ENCODE measurements at places on chromosomes 7 and 10.

DNA sequence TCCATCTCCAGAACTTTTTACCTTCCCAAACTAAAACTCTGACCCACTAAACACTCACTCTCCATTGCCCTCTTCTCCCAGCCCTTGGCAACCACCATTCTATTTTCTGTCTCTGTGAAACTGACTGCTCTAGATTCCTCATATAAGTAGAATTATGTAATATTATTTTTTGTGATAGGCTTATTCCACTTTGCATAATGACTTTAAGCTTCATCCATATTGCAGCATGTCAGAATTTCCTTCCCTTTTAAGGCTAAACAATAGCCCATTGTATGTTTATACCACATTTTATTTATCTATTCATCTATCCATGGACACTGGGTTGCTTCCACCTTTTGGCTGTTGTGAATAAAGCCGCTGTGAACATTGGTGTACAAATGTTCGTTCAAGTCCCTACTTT, 308.8 kb downstream of the RNLS start:
- no peak overlapping the region for H3K4me3 ChIP-seq
- DNase-seq: no peak
- H3K27ac ChIP-seq: no peak overlapping the region
- H3K36me3 ChIP-seq: no peaks in the 10 kb centered on the region
- peaks cover 5% of the 10 kb centered on the region for H3K4me1 ChIP-seq
- no peaks in the 10 kb centered on the region for H3K27me3 ChIP-seq

DNA sequence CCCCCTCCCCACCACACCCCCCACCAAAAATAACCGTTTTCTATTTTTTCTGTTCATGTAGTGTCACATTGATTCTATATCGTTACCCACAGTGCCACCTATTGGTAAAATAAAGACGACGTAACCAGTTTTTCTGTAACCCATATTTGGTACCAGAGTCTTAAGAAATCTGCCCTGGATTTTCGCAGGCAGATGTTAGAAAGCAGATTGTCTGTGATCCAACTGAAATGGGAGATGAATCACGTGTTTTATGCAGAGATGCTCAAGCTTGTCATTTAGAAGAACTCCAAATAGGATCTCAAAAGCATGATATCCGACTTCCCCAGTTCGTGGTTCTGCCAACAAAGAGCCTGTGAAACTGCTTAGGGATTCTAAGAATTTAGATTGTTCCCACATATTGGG, 261.1 kb upstream of the CSTF2T start:
- H3K27ac ChIP-seq: no peak overlapping the region
- H3K36me3 ChIP-seq: no peaks in the 10 kb centered on the region
- no peaks in the 10 kb centered on the region for H3K4me1 ChIP-seq
- no peak overlapping the region for H3K4me3 ChIP-seq
- DNase-seq: peak; percentile 21
- no peaks in the 10 kb centered on the region for H3K27me3 ChIP-seq

DNA sequence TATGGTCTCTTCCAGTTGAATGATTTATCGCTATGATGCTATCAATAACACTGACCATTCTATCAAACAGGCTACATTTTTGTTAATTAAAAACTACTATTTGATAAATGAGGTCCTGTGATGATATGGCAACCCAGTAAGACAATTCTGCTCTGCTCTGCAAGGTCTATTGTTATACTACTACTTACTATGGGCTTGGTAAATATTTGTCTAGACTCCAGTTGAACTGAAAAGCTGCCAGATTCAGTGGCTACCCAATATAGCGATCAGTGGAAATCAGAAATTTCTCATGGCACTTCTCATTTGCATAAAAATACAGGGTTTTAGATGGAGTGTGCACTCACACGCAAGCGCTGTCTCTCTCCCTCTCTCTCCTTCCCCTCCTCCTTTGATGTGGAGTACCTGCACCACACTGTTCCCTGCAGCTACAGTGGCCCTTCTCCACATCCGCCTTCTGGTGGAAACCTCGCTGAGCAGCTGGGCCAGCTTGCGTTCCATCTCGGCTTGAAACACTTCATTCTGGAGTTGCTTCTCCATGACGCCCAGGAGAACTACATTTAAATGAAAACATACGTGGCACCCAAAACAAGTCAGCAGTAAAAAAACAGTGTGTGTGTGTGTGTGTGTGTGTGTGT, 77.9 kb downstream of the KIAA1549 start:
- H3K27ac ChIP-seq: no peak overlapping the region
- no peaks in the 10 kb centered on the region for H3K27me3 ChIP-seq
- H3K36me3 ChIP-seq: peaks cover 3% of the 10 kb centered on the region
- DNase-seq: no peak
- no peaks in the 10 kb centered on the region for H3K4me1 ChIP-seq
- H3K4me3 ChIP-seq: no peak overlapping the region

DNA sequence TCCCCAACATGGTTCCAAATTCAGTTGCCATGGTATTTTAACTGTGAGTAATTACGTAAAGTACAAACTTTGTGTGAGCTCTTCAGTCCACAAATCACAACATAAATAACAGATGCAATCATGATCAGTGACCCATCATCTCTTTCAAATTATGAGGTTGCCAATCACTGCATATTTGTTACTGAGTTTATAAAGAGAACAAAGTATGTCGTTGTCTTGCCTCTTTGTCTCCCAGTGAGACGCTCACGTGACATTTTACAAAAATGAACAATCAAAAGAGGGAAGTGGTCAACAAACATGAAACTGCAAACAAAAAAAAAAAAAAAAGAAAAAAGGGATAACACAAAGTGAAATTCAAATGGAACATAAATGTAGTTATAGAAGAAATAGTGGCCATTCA, 122.7 kb upstream of the PDSS1 start:
- DNase-seq: no peak
- no peaks in the 10 kb centered on the region for H3K4me1 ChIP-seq
- no peaks in the 10 kb centered on the region for H3K36me3 ChIP-seq
- no peaks in the 10 kb centered on the region for H3K27me3 ChIP-seq
- H3K27ac ChIP-seq: no peak overlapping the region

DNA sequence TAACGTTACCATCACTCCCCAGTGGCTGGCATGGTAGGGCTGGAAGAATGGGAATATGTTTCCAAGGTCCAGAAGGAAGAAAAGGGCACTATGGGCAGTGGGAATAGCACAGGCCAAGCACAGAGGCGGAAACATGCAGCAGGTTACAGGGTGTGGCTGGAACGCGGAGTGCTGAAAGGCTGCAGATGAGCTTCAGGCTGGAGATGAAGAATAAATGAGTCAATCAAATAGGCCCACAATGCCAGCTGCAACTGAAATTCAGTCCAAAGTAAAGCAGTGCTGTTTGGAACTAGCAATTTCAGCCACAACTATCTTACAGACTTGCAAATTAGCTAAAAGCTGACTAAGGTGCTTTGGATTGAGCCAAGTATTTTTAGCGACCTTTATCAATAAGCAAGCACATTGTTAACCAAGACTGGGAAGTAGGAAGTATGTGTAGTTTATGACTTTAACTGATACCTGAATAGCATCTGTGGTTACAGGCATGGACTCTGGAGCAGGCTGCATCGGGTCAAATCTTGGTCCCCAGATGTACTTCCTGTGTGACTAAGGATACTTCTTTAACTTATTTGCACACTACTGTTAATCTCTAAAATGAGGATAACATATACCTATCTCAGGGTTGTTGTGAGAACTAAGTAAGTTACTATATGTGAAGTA, 77.5 kb upstream of the CTTNBP2 start:
- no peak overlapping the region for H3K27ac ChIP-seq
- H3K4me1 ChIP-seq: no peaks in the 10 kb centered on the region
- no peaks in the 10 kb centered on the region for H3K27me3 ChIP-seq
- no peaks in the 10 kb centered on the region for H3K36me3 ChIP-seq
- DNase-seq: peak; percentile 26
- H3K4me3 ChIP-seq: no peak overlapping the region

DNA sequence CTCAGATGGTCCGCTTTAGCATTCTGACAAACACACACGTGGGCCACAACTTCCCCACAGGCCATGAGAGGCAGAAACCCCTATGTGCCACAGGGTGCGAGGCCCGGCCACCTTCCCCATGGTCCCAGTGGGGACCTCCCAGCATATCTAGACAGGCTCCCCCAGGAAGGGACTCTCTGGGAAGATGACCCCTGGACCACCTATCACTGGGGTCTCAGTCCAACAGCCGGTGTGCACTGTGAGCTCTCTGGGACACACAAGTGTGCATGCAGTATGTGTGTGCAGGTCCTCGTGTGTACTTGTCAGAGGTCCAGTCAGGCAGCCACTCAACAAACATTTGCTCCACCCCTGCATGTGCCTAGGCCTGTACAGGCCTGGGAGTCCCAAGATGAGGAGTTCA, 18.7 kb downstream of the GRID1 start:
- no peak for DNase-seq
- no peaks in the 10 kb centered on the region for H3K36me3 ChIP-seq
- no peaks in the 10 kb centered on the region for H3K4me1 ChIP-seq
- H3K27ac ChIP-seq: no peak overlapping the region

- no peak for DNase-seq
- H3K36me3 ChIP-seq: no peaks in the 10 kb centered on the region
- no peak overlapping the region for H3K4me3 ChIP-seq
- H3K4me1 ChIP-seq: no peaks in the 10 kb centered on the region
- H3K27ac ChIP-seq: no peak overlapping the region
These were observed 145.1 kb upstream of the MKLN1 start for GRCh38 chr7:131182446-131183058.

DNA sequence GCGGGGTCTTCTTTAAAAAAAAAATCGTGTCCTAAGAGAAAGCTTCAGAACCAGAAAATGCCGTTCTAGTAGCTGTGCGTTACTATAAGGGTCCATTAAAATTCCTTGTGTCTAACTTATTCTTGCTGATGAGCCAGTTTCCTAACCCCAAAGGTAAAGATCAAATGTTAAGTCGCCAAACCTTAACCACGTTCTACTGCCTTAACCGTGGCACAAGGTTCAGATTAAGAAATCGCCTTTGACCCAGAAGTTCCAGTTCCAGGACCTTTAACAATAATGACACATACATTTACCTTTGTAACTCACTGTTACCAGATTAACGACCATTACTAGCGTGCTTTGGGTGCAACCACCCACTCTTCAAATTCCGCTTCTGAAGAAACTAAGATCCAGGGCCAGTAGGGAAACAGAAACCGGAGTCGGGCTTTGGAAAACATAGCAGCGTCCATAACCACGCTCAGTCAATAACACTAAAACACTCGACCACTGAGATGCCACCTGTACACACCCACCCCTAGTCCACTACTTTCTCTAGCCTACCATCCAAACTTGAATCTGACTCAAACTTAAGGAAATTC, 620 bp downstream of the BET1 start:
- peak; percentile 54 for DNase-seq
- peaks cover 2% of the 10 kb centered on the region for H3K36me3 ChIP-seq
- no peaks in the 10 kb centered on the region for H3K4me1 ChIP-seq

DNA sequence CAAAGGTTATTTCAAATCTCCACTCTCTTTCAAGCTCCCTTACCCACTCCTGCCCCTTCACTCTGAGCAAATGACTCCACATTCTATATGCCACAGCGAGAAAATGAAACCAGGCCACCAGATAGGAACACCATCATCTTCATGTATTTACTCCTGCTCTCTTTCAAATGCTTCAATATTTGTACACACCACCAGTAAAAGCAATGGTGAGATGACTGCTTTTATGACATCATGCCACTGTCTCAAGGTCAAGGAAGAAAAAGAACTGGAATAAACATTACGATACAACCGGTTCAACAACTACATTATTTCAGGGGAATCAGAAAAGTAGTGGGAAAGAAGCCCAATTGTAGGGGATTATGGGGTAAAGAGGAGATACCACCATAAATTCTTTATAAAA, 32.7 kb downstream of the PUS7 start:
- DNase-seq: no peak
- H3K36me3 ChIP-seq: peaks cover 7% of the 10 kb centered on the region
- H3K4me1 ChIP-seq: no peaks in the 10 kb centered on the region

- H3K27ac ChIP-seq: no peak overlapping the region
- no peaks in the 10 kb centered on the region for H3K36me3 ChIP-seq
- no peak overlapping the region for H3K4me3 ChIP-seq
- H3K4me1 ChIP-seq: no peaks in the 10 kb centered on the region
- no peak for DNase-seq
These were observed 99.0 kb upstream of the SMIM30 start for GRCh38 chr7:113217314-113217713.

DNA sequence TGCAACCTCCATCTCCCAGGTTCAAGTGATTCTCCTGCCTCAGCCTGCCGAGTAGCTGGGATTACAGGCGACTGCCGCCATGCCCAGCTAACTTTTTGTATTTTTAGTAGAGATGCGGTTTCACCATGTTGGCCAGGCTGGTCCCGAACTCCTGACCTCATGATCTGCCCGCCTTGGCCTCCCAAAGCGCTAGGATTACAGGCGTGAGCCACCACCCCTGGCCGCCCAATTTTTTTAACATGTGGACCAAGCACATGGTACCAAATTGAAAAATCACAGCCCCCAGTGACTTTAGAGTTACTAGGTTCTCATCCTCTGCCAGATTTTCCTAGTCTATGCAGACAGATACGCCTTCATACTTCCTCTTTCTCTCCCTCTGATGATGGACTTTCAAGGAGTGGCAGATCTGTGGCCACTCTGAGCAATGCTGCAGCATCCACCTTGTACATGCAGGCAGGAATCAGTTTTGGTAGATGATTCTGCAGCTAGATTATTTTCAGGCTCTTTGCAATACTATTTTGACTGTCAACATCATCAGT, 34.0 kb upstream of the EZH2 start:
- H3K36me3 ChIP-seq: no peaks in the 10 kb centered on the region
- no peak overlapping the region for H3K27ac ChIP-seq
- no peaks in the 10 kb centered on the region for H3K27me3 ChIP-seq
- no peaks in the 10 kb centered on the region for H3K4me1 ChIP-seq

DNA sequence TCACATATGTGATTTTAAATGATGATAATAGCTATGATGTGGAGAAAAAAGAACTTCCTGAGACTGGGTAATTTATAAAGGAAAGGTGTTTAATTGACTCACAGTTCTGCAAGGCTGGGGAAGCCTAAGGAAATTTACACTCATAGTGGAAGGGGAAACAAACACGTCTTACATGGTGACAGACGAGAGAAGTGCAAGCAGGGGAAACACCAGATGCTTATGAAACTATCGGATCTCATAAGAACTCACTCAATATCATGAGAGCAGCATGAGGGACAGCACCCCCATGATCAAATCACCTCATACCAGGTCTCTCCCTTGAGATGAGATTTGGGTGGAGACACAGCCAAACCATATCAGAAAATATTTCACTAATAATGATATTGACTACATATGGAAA, 4.1 kb upstream of the LIPN start:
- no peak overlapping the region for H3K4me3 ChIP-seq
- no peaks in the 10 kb centered on the region for H3K36me3 ChIP-seq
- no peaks in the 10 kb centered on the region for H3K4me1 ChIP-seq
- H3K27ac ChIP-seq: no peak overlapping the region
- no peaks in the 10 kb centered on the region for H3K27me3 ChIP-seq

GRCh38 chr10:126930883-126931503, 25.8 kb downstream of the DOCK1 start:
- H3K27ac ChIP-seq: no peak overlapping the region
- no peak for DNase-seq
- no peaks in the 10 kb centered on the region for H3K4me1 ChIP-seq
- no peak overlapping the region for H3K4me3 ChIP-seq
- H3K27me3 ChIP-seq: no peaks in the 10 kb centered on the region

DNA sequence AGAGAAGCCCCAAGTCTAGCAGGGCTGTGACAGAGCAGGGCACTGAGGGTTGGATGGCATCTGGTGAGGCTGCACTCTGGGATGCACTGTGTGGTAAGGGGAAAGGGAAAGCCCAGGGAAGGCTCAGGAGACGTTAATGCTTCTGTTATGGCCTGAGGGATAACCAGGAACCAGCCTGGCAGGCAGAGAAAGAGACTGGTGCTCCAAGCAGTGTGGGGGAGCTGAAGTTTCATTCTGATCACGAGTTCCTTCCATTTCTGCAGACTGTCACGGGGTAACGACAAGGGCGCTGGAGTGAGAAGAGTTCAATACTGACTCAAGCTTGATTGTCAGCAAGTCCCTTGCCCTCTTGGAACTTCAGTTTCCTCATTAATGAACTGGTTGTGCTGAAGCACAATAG, 730.9 kb downstream of the GRID1 start:
- H3K36me3 ChIP-seq: no peaks in the 10 kb centered on the region
- H3K27me3 ChIP-seq: no peaks in the 10 kb centered on the region
- H3K4me1 ChIP-seq: no peaks in the 10 kb centered on the region
- no peak overlapping the region for H3K4me3 ChIP-seq
